ENCODE measurements at places on chromosomes 3 and 15.

DNA sequence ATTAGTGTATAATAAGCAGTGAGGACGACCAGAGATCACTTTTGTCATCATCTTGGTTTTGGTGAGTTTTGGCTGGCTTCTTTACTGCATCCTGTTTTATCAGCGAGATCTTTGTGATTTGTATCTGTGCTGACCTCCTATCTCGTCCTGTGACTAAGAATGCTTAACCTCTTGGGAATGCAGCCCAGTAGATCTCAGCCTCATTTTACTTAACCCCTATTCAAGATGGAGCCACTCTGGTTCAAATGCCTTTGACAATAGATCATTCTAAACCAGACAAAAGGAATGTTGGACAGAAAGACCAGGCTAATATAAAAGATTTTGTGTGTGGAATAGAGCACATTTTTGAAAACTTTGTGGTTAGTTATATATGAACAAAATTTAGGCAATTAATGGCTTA is 618.5 kb upstream of the BCHE start:
- DNase-seq = no peak

DNA sequence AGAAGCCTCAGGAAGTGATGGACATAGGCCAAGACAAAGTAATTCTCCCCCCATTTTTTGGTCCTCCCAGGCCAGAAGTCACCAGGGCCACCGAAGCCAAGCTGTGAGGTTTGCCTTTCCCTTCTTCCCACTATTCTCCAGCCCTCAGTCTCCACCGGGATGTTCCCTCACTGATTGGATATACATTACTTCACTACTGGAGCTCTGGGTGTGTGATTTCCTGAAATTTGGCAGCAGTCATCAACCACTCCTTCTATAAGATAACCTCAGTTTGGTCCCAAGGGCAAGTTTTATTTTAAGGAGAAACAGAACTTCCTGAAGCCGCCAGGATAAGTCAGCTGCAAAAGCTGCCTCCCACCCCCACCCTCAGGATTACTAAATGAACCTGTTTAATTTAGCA is 11.3 kb downstream of the SLCO2A1 start:
- DNase-seq = no peak

DNA sequence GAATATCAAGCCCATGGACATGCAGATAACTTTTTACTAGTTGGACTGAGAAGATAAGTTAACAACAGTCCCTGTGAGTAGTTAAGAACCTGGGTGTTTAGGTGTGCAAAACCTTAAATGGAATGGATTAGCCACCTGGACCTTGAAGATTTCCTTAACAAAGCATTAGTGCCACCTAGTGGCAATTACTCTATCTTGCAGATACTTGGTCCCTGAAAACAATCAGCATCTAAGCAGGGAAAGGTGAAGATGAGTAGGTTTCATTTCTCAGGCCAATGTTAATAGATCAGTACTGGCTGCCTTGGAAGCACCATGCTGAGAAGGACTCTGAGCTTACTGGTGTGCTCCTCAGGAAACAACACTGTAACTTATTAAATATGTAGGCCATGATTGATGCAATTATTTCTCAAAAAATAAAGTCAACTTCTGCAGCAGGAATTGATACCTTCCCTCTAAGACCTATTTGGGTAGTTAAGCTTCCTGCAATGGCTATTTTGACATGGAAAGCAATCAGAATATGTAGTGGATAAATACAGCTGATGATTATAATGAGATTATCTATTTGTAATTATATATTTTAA is 329.4 kb downstream of the TBC1D5 start:
- DNase-seq = peak; percentile 82

- peak; percentile 56 for DNase-seq
Measured at GRCh38 chr3:38297947-38298711, 16.0 kb downstream of the SLC22A14 start.

DNA sequence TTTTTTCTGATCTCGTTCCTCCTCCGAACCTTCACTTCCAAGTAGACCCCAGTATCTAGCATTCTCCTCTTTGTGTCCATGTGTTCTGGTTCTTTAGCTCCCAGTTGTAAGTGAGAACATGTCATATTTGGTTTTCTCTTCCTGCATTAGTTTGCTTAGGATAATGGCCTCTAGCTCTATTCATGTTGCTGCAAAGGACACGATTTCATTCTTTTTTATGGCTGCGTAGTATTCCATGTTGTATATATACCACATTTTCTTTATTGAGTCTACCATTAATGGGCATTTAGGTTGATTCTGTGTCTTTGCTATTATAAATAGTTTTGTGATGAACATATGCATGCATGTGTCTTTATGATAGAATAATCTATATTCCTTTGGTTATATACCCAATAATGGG is 30.2 kb upstream of the MME start:
- no peak for DNase-seq

DNA sequence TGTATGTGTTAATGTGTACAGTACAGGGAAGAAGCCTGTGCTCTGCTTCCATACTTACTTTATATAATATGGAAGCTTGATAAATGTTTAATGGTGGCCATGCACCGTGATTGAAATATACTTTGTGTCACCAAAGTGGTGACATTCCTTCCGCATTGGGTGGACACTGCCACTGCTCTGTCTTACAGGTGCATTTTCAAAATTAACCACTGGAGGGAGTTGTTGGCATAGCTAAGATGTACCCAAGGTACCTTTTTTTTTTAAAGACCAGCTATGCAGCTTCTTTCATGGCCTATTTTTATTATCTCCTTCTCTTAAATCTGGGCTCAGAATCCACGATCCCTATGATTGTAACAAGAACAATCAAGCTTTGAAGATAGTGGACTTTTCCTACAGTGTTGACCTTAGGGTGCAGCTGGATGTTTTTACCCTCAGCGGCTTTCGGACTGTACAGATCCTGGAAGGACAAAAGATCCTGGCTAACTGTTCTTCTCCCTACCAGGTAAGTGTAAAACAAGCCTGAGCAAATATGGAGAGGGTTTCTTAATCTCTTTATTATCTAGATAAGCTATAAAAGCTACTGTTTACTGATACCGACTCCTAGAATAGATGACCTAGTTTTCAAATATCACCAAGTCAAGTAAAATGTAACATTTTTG is 21.6 kb upstream of the PAK6 start:
- DNase-seq = peak; percentile 91

GRCh38 chr3:197728487-197728886 is 8.2 kb downstream of the RUBCN start:
- no peak for DNase-seq

- no peak for DNase-seq
Measured at GRCh38 chr3:7630925-7631324, 770.0 kb downstream of the GRM7 start.

GRCh38 chr3:57007521-57008460 is 52.7 kb upstream of the SPATA12 start:
- no peak for DNase-seq

DNA sequence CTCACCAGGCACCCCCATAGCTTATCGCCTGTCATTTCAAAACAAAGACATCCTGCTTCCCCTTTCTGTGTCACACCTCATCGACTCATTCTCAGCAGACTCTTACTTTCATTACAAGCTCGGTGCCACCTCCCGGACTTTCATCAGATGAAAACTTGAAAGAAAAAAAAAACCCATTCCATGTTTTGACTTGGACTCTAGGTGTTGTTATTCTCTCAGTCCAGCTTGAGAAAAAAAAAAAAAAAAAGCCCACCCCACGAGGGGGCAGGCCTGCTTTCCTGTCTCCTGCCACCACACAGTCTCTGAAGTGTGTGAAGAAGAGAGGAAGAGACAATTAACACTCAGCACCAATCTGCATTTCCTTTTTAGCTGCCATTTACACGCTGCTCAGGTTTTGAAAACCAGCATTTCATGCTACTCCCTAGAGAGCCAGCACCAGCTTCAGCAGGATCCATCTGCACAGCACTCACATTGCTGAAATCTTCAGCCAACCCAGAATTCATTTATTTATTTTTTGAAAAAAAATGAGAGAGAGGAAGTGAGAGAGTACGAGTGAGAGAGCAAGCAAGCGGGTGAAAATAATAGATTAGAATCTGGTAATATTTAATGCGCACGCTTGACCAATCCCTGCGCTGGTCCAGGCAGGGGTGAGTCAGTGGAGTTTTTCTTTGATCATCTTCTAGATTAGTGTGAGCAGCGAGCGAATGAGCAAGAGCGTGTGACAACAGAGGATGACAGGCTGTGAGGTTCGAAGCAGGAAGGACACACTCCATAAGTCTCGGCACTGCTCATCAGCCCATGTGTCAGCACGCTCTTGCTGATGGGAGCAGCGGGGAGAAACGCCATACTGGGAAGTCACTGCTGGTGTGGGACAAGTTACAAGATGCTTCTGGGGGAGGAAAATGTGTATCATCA is 23.5 kb downstream of the ZNF80 start:
- peak; percentile 93 for DNase-seq

GRCh38 chr3:55879901-55880331 is 392.8 kb upstream of the WNT5A start:
- DNase-seq = no peak

- no peak for DNase-seq
Measured at GRCh38 chr3:3551981-3552380, 247.2 kb upstream of the LRRN1 start.

- DNase-seq = no peak
Measured at GRCh38 chr15:77607894-77608261, 24.8 kb downstream of the LINGO1 start.

DNA sequence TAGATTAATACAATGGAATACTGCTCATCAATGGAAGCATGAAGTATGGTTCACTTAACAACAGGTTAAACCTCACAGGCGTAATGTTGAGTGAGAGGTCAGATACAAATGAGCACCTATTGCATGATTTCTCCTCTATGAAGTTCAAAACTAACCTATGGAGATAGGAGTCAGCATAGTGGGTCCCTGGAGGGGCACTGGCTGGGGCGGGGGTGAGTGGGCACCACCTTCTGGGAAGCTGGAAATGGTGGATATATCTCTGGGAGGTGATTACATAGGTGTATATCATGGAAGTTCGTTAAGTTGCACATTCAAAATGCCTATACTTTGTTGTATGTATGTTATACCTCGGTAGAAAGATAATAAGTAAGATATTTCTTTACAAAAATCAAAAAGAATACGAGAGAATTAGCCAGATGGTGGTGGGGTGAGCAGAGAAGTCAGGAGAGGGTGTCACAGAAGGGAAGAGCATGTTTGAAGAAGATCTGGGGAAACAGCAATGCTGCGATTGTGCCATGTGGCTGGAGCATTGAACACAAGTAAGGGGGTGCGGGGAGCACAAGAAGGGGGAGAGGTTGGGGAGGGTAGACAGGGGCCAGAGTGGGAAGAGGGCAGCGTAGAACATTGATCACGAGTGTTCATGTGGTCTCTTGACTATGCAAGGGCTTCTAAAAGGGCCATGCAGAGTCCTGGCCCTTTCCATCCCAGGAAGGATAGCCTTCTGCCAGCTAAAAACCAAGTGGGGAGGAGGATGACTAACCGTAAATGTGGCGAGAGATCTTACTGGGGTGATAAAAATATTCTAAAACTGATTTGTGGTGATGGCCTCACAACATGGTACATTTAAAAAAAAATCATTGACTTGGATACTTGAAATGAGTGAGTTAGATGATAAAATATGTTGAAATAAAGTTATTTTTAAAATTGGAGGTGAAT is 30.2 kb downstream of the ITGA11 start:
- no peak for DNase-seq

DNA sequence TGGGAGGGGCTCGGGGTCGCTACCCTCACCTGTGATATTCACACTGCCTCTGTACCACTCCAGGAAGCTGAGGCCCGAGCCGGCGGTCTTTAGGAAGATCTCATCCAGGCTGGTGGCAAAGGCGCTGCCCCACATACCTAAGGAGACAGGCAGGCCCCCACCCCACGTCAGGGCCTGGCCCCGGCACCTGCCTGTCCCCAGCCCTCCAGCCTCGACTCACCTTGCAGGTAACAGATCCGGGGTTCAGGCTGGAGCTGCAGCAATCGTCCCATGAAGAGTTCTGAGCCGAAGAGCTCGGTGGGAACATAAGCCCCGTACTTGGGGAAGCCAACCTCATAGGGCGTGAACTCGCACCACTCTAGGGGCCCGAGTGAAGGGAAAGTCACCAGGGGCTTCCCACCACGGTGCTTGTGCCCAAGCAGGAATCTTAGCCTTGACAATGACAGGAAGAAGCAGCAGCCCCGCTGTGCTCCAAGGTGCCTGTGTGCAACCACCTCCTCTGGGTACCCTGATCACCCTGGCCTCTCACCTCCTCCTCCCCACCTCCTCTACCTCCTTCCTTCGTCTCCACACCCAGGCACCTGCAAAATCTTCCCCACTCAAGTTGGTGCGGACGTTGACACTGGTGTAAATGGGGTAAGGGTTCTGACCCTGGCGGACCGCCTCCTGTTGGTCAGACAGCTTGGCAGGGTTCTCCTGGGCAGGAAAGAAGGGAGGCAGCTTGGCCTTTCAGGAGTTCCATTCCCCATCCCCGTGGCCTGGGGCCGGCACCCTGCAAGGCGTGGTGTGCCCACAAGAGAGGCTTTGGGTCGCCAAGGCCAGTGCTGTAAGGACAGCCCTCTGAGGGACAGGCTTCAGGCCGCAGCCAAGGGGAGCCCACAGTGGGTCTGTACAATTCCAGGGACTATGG is 10.6 kb downstream of the PLA2G4F start:
- no peak for DNase-seq

DNA sequence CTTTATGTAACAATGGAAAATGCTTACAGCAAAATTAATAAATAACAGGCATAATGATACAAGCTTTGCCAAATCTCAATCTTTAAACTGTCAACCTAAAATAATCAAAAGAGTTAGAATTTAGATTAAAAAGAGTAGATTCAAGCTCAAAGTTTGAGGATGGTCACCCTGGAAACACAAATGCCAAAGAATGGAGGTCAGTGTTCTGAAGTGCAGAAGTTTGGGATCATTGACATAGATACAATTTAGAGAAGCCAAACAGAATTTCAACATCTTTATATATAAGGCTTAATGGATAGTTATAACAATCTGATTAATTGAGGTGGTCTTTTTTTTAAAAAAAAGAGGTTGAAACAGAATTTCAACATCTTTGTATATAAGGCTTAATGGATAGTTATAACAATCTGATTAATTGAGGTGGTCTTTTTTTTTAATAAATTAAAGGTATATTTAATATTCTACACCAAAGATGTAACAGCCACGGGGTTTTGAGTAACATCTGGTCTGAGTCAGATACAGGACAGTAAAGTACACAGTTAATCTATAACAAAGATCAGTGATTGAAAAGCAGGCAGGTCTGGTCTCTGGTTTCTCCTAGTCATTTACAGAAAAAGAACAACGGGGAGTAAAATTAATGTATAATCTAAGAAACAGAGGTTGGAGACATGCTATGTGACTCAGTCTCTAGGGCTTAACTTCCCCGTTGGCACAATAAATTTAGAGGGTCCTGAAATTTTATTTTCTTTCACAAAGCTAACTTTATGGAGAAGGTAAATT is 490.7 kb downstream of the GBE1 start:
- DNase-seq = no peak

DNA sequence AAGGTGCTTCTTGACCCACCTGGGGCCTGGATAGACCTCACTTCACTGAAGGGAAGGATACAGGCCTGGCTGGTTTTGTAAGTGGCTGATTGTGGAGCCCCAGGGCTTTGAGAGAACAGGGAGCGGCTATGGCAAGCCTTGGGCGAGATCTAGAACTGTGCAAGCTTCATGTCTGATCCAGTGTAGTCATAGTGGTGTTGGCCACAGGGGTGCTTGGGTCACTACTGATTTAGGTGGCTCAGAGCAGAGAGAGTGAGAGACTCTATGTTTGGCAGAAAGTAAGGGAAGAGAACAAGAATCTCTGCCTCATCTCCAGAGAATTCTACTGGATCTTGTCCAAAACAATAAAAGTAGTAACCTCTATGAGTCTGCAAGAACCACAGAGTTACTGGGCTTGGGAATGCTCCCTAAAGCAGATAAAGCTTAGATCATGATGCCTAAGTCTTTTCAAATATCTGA is 394.2 kb upstream of the EPHA3 start:
- no peak for DNase-seq

GRCh38 chr3:52172262-52172757 is 18.1 kb upstream of the POC1A start:
- no peak for DNase-seq

- no peak for DNase-seq
Measured at GRCh38 chr3:73521734-73522336, 102.9 kb downstream of the PDZRN3 start.

Data from NAMALWA (cell line).